Cerebellar nuclear complex (tissue), 1 donor: ENCODE measurements at places on chromosomes 12 and 14.

DNA sequence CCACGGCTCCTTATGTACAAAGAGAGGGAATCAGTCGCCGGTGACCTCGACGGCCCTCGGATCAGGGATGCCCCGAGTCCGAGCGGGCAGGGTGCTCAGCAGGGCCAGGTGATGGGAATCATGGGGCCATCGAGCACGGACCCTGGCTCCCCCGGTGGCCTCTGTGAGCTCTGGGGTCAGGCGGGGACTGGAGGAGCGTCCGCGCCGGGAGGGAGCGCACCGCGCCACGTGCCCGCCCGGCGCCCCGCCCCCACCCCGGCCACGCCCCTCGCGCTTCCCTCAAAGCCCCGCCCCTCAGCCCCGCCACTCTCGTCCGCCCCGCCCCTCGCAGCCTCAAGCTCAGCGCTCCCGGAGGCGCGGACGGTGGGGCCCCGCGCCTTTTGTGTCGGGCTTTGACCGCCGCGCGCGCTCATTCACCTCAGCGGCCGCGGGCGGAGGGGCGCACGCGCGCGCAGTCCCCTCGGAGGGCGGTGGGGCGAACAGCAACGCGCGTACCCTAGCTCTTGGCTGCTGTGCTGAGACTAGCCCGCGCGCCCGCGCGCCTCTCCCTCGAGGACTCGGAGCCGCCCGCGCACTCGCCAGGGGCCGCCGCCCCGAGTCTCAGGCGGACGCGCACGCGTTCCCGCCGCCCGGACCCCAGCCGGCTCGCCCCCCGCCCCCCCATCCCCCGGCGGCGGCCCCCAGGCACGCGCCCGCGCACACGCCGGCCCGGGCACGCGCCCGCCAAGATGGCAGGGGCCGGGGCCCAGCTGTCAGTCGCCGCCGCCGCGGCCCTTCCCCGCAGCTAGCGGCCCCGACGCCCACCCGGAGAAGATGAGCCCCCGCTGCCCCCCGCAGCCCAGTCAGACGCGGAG lies 93.9 kb upstream of the EVL start:
- no peak for DNase-seq

- no peak for DNase-seq
These were observed 51.1 kb downstream of the CALM1 start for GRCh38 chr14:90447720-90448497.

- no peak for DNase-seq
These were observed 151.9 kb upstream of the NOS1 start for GRCh38 chr12:117513353-117513752.

- DNase-seq = no peak
These were observed 119.2 kb upstream of the DAAM1 start for GRCh38 chr14:59069163-59069854.

DNA sequence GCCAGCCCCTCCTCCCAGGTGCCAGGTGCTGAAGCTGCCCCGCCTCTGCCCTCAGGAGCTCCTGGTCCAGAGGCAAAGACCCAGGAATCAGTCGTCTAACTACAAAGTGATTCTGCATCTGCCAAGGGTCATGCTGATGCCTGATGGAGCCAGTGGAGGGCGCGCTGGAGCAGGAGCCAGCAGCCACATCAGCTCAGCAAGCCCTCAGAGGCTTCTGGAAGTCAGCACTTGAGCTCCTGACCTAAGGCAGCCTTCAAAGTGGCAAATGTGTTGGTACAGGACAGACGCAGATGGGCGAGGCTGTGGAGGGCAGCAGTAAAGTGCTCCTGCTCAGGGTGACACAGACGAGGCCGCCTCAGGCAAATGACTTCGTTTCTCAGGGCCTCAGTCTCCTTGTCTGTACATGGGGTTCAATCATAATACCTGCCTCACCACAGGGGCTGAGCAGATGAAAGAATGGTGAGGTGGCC lies 10.9 kb downstream of the C12orf43 start:
- DNase-seq = no peak

DNA sequence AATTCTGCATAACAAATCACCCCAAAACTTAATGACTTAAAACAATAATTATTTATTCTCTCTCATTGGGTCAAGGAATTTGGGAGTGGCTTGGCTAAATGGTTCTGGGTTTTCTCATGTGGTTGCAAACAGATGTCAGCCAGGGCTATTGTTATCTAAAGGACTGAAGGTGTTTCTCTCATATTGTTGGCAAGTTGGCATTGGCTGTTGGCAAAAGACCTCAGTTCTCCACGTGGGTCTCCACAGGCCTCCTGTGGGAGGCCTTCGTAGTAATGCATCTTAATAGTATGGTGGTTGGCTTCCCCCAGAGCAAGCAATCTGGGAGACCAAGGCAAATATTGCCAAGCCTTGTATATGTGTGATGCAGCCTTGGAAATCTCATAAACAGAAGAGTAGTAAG lies 14.4 kb downstream of the GALNT16 start:
- no peak for DNase-seq

DNA sequence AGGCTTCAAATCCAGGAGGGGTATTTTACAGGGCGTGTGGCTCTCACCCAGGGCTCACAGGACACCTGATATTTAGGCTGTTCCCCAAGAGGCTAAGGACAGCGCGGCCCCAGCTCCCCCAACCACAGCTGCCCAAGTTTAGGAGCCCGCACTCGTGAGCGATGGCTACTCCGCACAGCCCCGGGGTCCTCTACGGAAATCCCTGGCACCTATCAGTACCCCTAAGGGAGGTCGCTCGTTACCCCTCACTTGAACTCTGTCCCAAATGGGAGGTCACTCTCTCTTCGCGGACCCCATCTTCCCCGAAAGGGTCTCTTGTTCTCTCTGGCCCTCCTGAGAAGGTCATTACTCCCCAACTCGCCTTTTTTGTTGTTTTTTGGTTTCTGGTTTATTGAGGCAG lies 708 bp upstream of the P2RX4 start:
- DNase-seq = no peak

DNA sequence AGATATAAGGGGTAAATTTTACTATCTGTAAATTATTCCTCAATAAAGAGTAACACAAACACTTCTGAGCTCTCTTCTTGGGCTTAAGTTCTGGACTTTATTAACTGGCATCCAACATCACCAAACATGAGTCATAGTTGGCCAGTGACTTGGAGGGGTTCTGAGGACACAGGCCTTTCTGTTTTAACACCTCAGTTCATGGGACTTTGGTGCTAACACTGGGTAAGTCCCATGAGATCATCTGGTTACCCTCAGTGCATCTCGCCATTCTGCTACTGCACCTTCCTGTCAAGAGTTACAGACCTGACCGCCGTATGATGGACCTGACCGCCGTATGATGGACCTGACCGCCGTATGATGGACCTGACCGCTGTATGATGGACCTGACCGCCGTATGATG lies 9.9 kb downstream of the SLC15A4 start:
- no peak for DNase-seq

- no peak for DNase-seq
These were observed 22.3 kb downstream of the SYT1 start for GRCh38 chr12:78886719-78887407.

DNA sequence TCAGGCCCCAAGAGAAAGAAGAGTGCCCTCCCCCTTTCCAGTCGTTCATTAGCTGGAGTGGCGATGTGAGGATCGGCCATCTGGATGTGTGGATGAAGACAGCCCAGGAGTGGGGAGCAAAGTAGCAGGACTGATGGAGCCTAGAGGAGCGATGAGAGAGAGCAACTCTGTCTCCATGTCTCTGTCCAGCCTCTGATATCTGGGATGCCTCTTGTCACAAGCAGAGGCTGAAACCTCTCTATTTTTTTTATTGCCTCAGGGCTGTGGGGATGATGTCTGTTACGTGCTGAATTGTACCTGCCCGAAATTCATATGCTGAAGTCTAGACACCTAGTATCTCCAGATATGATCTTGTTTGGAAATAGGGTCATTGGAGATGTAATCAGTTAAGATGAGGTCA lies 2.7 kb downstream of the SERPINA11 start:
- DNase-seq = no peak

DNA sequence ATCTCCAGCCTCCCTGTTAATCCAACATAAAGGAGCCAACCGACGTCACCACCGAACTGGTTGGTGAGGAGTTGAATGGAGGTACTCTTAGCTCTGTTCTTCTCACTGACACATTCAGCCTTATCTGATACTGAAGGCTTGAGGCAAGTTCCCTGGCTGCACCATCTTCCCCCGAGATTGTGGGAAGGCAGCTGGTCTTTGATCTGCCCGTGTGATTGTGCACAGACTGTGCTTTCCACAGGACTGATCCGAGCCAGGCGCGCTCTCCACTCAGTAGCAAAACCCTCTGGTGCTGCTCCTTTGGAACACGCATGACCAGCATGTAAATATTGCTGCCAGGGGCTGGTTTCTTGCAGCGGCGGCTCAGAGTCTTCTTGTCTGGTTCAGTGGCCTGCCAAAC lies 30.1 kb upstream of the DLK1 start:
- DNase-seq = no peak

DNA sequence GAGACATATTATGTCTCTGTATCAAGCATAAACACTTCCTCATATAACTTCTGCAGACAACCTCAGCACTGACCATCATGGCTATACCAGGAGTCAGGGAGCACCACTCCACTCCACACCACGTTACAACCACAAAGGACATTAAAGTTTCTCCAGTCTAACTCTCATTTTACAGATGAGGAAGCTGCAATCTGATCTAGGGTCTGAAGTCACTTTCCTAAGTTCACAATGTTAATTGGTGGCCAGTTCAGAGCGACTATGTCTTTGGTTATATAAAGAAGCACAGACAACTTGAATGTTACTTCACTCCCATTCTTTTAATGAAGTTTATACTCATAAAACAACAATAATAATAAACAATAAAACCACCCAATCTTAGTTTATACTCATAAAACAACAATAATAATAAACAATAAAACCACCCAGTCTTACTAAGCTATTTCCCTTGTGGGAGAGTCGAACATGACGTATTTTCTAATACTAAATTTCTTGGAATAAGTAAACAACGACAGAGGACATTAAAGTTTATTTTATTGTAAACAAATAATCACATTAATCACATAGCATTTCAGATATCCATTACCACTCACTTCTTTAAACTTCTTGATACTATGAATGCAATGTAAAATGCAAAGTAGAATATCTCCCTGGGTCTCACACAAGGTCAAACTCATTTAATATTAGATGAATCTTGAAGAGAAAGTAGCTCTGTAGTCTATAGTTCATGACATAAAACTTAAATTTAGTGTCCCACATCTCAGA lies 72.4 kb upstream of the SSTR1 start:
- no peak for DNase-seq

GRCh38 chr14:63614679-63615363 lies 26.9 kb downstream of the WDR89 start:
- no peak for DNase-seq

DNA sequence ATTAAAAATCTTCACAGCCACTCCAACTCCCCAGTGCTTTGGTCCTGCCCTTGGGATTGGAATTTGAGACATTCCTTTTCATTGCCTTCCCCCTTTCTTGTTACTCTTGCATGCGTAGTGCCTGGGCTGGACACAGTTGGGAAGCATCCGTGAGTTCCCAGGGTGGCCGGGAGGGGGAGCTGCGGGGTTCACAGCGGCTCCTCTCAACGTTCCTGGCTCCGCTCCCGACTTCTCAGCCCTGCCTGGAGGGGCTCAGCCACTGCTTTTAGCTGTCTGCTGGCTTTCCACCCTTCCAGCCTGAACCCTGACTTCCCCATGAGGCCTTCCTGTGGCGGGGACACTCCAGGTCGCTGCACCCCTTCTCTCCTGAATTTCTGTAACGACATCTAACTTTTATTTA lies 3.2 kb downstream of the TEX52 start:
- no peak for DNase-seq

DNA sequence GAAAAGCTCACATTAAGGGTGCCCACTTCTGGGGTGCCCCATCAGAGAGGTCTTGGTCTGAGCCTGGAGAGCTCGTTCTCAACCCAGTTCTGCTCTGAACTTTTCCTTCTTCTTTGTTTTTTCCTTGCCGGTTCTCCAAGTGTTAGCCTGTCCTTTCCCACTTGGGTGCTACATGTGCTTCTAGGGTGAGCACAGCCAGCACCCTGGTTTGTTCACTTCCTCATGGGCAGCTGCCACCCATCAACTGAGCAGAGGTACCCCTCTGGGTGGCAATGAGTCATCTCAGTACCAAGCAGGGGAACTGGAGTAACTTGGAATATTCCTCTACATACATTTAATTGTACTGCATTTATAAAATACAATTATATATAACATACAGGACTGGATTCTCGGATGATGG lies 3.9 kb upstream of the SYNE3 start:
- DNase-seq = no peak

DNA sequence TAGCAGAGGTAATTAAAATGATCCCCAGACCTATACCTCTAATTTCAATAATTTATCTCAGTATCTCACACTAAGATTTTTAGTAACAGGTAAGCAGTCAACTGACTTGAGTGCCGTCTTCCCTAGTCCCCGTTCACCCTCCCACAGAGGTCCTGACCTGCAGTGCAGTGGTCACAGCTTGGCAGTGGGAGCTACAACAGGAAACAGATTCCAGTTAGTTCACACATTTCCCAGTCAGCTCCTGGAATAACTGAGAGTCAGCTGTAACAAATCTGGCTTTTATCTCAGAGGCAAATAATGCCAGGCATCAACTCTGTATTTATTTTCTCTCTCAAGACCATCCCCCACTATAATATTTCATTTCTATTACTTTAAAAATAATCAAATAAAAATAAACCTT lies 308.2 kb downstream of the ATP23 start:
- DNase-seq = no peak

- no peak for DNase-seq
These were observed 51.0 kb upstream of the SOCS2 start for GRCh38 chr12:93521225-93522080.

GRCh38 chr14:68813318-68813838 lies 20.5 kb upstream of the ZFP36L1 start:
- DNase-seq = no peak

- DNase-seq = no peak
These were observed 315.9 kb downstream of the NRXN3 start for GRCh38 chr14:78486081-78486480.

- DNase-seq = no peak
These were observed 87.1 kb downstream of the ALG10 start for GRCh38 chr12:34109390-34109789.

- DNase-seq = no peak
These were observed 780.7 kb upstream of the TBX3 start for GRCh38 chr12:115464661-115465060.

GRCh38 chr12:14256555-14257169 lies 108.8 kb upstream of the ATF7IP start:
- DNase-seq = no peak

- DNase-seq = no peak
These were observed 145.7 kb downstream of the SAMD4A start for GRCh38 chr14:54712465-54713200.

DNA sequence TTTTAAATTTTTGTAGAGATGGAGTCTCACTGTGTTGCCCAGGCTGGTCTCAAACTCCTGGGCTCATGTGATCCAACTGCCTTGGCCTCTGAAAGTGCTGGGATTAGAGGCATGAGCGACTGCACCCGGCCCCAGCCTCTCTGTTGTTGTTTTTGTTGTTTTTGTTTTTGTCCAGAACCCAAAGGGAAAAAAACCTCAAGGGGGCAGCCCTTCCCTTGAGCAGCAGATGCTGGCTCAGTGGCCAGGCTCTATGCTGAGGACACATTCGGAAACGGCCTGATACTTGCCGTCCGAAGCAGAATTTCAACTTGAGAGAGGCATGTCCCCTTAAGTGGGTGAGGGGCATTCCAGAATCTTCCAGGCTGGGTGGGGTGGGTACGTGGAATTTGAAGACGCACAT lies 6.7 kb downstream of the MVK start:
- DNase-seq = no peak

- DNase-seq = no peak
These were observed 37.6 kb upstream of the PRB4 start for GRCh38 chr12:11347810-11348209.
